ENCODE measurements at places on chromosomes 16 and 17.

DNA sequence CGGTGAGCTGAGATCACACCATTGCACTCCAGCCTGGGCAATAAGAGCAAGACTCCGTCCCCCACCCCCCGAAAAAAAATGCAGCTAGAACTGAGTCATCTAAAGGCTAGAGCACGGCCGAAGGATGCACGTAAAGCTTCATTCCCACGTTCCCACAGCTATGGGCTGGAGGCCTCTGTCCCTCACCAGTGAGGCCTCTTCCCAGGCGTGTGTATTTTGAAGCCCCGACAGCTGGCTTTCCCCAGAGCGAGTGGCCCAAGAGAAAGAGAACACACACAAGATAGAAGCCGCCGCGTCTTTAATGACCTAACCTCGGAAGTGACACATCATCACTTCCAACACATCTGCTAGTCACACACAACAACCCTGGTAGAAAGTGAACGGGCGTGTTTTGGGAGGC, 6.6 kb upstream of the KCTD5 start:
- DNase-seq: no peak

- DNase-seq: peak; percentile 52
Measured at GRCh38 chr16:68910051-68910450, 66.7 kb downstream of the TANGO6 start.

DNA sequence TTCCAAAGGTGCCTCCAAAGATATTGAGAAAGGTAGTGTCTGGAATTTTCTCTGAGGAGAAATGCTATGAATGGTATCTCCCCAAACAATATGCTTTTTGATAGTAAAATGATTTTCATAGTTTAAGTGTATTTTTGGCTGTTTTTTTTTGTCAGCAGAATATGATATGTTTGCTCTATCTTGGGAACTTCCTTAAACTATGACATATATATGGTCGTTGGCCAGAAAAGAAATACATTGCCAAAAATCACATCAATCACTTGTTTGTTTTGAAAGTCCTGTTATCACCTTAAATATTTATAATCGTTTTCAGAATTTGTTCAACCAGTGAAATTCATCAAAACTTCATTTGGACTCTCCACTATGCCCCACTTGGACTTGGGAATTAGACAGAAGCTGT, 816.9 kb downstream of the CDH11 start:
- no peak for DNase-seq

- peak; percentile 82 for DNase-seq
Measured at GRCh38 chr17:29292071-29292991, 1.6 kb downstream of the NUFIP2 start.

- DNase-seq: peak; percentile 88
Measured at GRCh38 chr16:86343027-86343795, 167.1 kb upstream of the FOXF1 start.

DNA sequence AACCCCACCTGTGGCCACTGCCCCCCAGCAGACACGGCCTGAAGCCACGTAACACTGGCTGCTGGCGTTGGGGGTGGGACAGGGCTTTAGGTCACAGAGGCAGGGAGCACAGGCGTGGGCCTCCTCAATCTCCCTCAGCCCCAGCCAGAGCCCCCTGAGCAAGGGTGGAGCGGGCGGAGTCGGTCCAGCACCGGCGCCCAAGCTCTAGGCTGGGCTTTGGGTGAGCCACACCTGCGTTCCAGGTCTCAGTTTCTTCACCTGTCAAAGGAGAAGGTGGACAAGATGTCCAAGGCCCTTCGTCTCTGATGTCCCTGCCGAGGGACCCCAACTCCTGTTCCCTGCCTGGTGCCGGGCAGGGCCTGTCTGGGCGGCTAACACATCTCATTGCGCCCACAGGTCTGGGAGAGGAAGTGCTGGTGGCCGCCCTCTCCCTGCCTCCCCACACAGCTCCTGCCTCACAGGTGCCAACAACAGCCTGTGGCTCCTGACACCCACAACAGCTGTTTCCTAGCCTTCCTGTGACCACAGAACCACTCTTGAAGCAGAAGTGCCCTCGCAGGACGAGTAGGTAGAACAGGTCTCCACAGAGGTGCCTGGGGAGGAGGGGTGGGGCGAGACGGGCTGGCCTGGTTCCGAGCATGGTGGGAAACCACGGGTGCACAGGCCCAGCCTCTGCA, 12.0 kb downstream of the FAM83G start:
- DNase-seq: peak; percentile 43
